ENCODE measurements at places on chromosomes 4 and X. TPM values are rescaled to one million over a fixed set of nuclear protein-coding genes. Genes with fewer than 3 reads are reported as not detected.

The PNCK gene
- total RNA-seq: 2.5 TPM

The ARAP2 gene
- 66.0 TPM for total RNA-seq

The ACSL1 gene
- 161 TPM for total RNA-seq

The ETNPPL gene
- not detected for total RNA-seq

The PCDH11X gene
- total RNA-seq: not detected

The CASP6 gene
- 28.4 TPM for total RNA-seq

The HEPH gene
- total RNA-seq: 0.14 TPM

The SH3BGRL gene
- total RNA-seq: 12.3 TPM

The NDNF gene
- under 0.01 TPM for total RNA-seq

The TMPRSS11A gene
- 0.50 TPM for total RNA-seq

The ARHGAP10 gene
- total RNA-seq: 26.7 TPM

The SLC7A11 gene
- total RNA-seq: 291 TPM

The FGA gene
- not detected for total RNA-seq

The SSX3 gene
- total RNA-seq: not detected

The SYTL4 gene
- total RNA-seq: 1.4 TPM

The C4orf50 gene
- total RNA-seq: not detected

The PPAT gene
- 32.7 TPM for total RNA-seq

The NUDT11 gene
- total RNA-seq: 5.5 TPM

The GBA3 gene
- not detected for total RNA-seq

The FRMD7 gene
- total RNA-seq: not detected

The RAB39B gene
- total RNA-seq: 0.07 TPM

The PHEX gene
- total RNA-seq: 1.7 TPM

The APBB2 gene
- 41.4 TPM for total RNA-seq

The GATB gene
- total RNA-seq: 14.5 TPM

The GPR101 gene
- total RNA-seq: not detected

The SMIM31 gene
- not detected for total RNA-seq

The DRD5 gene
- total RNA-seq: not detected

The DCAF12L2 gene
- total RNA-seq: not detected

The LDB2 gene
- not detected for total RNA-seq

The HGFAC gene
- 0.21 TPM for total RNA-seq

The DOCK11 gene
- 0.36 TPM for total RNA-seq

The ADAM29 gene
- not detected for total RNA-seq

The NKX6-1 gene
- not detected for total RNA-seq

The USP17L24 gene
- total RNA-seq: not detected

The XAGE1B gene
- not detected for total RNA-seq

The RCHY1 gene
- 18.1 TPM for total RNA-seq

The DCLK2 gene
- total RNA-seq: not detected

The FAT4 gene
- total RNA-seq: 1.4 TPM

The CHRDL1 gene
- total RNA-seq: not detected

The SPON2 gene
- 3.1 TPM for total RNA-seq

The AFF2 gene
- total RNA-seq: 0.14 TPM

The PAGE2 gene
- not detected for total RNA-seq

The MAGEA2B gene
- not detected for total RNA-seq

The SMARCA5 gene
- total RNA-seq: 35.2 TPM

The PLXNB3 gene
- 28.8 TPM for total RNA-seq

The KLF8 gene
- 2.1 TPM for total RNA-seq

The CYLC1 gene
- not detected for total RNA-seq

The HELT gene
- not detected for total RNA-seq

The ADGRG4 gene
- not detected for total RNA-seq

The PDE6B gene
- total RNA-seq: 1.0 TPM

The ABCD1 gene
- total RNA-seq: 4.3 TPM

The PCDH18 gene
- total RNA-seq: 0.21 TPM

The ELOVL6 gene
- 10.6 TPM for total RNA-seq

The AWAT2 gene
- not detected for total RNA-seq

The FGF2 gene
- total RNA-seq: 19.1 TPM

All from nasal cavity respiratory epithelium epithelial cell of viscerocranial mucosa (primary cell).